ENCODE measurements at places on chromosomes 6 and 20. TPM values are rescaled to one million over a fixed set of nuclear protein-coding genes. Genes with fewer than 3 reads are reported as not detected.

GRCh38 chr6:36639171-36639808 is 39.2 kb upstream of the CDKN1A start:
- DNase-seq, result no peak

DNA sequence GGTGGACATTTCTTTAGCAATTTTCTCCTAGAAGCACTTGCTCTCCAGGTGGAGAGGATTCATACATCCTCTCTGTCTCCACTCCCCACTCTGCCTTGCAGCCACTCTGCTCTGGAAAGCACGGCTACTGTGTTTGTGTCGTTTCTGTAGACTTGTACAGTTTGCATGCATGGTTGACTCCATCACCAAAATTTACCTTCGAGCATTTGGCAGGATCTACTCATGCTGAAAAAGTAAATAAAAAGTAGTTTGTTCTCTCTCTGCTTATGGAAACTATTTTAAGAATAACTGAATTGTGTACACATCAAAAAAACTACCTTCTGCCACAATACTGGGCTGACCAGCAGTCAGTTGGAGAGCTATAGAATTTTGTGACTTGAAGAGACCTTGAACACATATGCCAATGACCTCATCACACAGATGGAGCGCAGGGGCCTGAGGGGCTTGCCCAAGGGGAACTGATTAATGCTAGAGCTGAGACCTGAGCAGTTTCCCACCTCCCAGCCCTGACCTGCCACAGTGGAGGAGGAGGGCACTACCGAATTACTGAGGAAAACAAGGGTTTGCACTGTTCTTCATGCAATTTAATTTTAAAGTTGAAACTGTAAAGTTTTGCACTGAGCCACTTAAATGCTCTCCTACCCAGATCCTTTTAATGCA is 33.7 kb upstream of the FOXQ1 start:
- no peak for DNase-seq

DNA sequence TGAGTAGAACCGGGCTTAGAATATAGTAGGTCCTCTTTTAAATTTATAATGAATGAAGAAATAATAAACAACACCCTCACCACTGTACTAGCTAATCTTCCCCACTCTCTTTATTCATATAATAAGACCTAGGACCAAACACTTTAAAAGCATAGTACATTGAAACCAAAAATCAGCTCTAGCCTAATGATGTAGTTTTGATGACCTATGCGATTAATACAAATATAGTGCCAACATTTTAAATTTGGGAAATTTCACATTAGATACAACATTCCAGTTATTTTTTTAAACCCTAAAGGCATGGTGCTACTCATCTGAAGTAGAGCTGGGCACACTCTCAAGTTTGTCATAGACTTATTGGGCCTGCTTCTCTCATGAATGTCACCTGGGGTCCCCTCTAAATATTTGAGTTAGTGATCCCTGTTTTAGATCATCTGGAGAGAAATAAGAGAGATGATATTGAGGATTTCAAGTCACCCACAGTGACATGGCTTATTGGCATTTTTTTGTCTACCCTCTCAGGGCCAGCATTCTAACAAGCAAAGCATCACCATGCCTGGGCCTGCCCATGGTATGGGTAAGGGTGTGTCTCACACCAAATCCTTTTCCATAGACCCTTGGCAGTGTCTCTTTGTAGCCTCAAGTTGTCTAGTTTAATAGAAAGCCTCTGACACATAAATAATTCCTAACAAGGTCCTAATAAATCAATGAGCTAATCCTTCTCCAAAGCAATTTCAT is 319.8 kb downstream of the HIVEP2 start:
- no peak for DNase-seq

DNA sequence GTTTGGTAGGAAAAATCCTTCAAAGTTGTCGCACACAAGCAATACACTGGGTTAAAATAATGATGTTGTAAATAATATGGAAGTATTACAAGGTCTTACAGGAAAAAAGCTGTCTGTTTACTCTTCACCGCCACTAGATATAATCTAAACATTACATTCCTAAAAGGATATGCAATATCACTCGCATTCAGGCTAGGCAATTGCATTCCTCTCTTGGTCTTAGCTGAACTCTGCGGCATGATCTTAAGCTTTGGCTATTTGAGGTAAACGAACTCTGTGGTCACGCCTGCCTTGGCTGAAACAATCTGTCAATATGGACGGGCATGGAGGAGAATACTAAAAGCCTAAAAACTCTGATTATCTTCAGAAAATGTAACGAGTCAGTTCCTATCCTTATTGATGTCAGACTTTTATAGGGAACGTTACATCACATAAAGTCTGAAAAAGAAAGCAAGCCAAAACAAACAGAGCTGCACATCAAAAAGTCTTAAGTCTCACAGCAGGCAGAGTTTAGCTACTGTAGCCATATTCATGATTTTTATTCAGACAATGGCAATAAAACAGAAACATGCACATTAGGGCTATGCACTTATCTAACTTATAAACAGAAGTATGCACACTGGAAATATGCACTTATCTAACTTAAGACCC is 30.8 kb upstream of the FILIP1 start:
- peak; percentile 6 for DNase-seq

- no peak for DNase-seq
These were observed 55.9 kb downstream of the PPP1R3G start for GRCh38 chr6:5141046-5141445.

DNA sequence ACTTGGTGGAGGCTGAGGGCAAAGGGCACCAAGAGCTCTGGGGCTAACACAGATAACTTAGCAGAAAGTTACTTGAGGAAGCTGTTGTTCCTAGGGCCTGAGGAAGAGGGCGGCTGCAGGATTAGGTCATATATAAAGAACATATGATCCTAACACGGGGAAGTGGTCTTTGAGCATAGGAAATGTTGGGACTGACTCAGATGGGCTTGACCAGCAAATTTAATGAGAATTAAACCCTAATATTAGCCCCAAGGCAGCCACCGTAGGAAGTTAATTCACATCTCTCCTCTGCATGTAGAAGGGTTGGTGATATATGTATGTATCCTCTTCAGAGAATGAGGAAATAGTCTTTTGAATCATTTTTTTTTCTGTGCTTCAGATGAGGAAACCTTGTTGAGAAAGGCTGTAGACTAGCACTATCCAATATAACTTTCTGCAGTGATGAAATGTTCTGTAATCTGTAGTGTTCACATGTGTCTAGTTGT is 9.2 kb upstream of the ZBTB9 start:
- DNase-seq, result no peak

DNA sequence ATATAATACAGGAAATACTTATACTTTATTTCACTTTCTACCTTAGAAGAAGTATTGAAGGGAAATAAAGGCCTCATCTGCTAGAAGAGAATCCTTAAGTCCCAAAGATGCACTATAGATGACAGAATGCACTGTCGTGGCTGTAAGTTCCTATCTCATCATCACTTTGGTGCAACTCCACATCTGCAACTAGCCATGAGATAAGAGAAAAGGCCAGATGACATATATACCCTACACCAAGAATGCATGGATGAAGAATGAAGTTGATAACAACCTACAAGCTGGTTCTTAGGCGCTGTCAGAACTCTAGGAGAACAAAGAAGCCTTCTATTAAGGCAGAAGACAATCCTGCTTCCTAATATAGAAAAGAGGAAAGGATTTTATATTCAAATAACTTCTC is 11.6 kb upstream of the PLN start:
- DNase-seq, result no peak

DNA sequence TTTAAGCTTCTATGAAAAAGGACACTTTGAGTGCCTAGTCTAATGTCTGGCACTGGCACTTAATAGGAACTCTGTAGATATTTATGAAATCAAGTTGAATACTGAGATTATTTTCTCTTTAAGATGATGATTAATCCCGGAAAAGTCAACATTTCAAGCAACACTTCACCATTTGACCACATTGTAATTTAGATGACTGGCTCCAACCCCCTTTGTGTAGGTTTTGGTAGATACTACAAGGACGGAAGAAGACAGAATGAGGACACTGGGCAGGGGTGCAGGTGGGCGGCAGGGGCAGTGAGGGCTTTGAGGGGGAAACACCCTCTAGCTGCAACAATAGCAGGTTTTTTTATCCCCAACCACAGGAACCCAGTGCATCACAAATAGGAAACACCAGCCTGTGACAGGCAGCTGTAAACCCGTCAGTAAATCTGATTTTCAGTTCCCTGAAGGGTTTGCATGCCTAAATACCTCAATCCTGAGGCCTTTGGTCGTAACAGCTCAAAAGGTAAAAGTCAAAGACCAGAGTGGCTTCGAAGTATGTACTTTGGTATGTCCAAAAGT is 4.6 kb downstream of the DTNBP1 start:
- DNase-seq, result no peak

- DNase-seq, result peak; percentile 30
These were observed 170.4 kb downstream of the PHF3 start for GRCh38 chr6:63805808-63806572.

DNA sequence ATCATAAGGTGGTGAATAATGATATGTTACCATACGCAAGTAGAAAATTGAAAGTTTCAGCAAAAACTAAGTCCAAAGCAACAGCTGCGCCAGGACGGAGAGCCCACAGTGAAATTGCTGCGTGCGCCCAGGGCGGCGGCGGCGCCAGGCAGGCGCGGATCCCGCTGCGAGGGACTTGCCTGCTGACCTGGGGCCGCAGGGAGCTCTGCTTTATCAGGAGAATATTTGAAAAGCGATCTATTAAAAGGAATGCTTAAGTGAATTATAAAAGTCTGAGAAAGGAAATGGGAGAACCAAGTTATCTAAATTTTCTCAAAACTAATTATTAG is 85.4 kb downstream of the THBS2 start:
- no peak for DNase-seq

DNA sequence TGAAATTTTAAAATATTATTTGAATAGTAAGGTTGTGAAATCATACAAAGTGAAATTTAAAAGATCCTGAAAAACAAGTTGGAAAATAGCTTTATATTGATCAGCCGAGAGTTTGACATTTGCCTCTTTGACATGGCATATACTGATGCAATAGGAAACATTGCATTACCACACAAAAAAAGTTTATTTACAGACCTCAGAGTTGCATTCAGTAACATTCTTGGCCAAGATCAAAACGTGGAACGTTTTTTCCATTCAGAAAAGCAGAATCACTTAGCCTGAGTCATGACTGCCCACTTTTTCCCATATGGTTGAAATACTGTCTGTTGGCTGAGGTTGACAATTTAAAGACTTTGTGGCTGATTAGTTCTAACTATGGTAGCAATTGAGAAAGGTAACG is 55.1 kb upstream of the BACH2 start:
- DNase-seq, result no peak

- no peak for DNase-seq
These were observed 55.3 kb downstream of the RIPOR2 start for GRCh38 chr6:24880451-24880850.

- DNase-seq, result peak; percentile 19
These were observed 208.8 kb downstream of the ARHGAP18 start for GRCh38 chr6:129500958-129501739.

GRCh38 chr20:59441860-59442810 is 141.7 kb downstream of the EDN3 start:
- DNase-seq, result no peak

GRCh38 chr20:62495749-62496567 is 20.2 kb upstream of the GATA5 start:
- no peak for DNase-seq

- DNase-seq, result peak; percentile 52
These were observed 15.8 kb upstream of the MAP7 start for GRCh38 chr6:136566007-136566487.

DNA sequence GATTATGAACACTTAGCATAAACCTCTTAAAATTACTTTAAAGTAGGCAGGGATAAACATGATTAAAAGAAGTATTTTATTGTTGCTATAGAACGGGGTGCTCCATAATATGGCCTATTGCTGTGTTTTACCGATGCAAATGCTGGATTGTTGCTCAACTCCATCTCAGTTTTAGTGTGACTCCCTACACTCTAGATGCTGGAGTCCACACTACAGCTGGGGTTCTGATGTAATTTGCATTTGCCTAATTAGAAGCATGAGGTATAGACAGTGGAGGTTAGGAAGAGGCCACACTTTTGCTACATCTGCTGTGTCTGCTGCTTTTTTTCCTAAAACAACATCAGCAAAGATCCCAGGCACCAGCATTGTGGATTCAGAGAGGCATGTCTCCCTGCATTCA is 6.7 kb upstream of the HMGN3 start:
- DNase-seq, result no peak

- no peak for DNase-seq
These were observed 127.0 kb downstream of the EDN1 start for GRCh38 chr6:12417191-12417590.

DNA sequence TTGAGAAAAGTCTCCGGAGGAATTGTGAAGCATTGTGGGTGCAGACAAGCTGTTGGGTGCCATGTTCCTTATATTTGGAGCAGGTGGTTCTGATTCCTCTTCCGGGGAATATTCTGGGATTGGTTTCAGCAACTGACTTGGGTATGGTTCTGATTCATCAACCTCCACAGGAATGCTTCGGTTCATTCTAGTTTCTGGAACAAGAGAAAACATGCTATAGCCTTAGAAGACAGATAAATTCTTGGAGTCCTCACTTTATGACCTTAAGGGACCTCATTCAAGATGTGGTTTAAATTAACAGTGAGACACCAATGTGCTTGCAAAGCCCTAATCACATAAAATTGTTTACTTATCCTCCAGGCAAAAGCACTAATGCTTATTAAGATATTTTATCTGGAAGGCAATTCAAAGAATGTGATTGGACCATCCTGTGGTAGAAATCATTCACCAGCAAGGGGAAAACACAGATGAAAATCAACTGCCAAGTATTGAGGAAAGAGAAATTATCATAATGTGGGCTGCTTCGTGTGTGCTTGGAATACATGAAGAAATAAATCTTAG is 13.7 kb downstream of the TRAF3IP2 start:
- no peak for DNase-seq

GRCh38 chr20:8404912-8405635 is 273.0 kb downstream of the PLCB1 start:
- DNase-seq, result no peak

DNA sequence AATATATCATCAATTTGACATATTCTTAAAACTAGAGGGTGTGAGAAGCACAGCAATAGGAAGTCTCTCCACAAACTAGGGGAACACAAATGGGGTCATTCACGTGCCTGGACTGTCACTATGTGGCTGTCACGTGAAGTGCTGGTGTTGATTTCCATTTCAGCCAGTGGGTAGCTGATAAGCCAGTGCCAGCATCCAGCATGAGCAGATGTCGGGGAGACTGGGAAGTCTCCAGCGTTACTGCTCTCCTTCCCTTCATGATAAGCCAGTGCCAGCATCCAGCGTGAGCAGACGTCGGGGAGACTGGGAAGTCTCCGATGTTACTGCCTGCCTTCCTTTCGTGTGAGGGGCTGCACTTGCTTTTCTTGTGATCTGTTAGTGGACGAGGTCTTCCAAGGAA is 5.6 kb upstream of the SLC17A9 start:
- no peak for DNase-seq

Gene LST1
- 2.9 TPM for total RNA-seq

Gene PSORS1C1
- total RNA-seq, result 3.4 TPM

Gene SHLD1
- total RNA-seq, result not detected

Gene OR2B6
- not detected for total RNA-seq

Gene TSBP1
- not detected for total RNA-seq

Gene PSMB1
- 39.9 TPM for total RNA-seq

Measured in body of pancreas (tissue), 4 donors.